ENCODE measurements at places on chromosomes 2 and 18. TPM values are rescaled to one million over a fixed set of nuclear protein-coding genes. Genes with fewer than 3 reads are reported as not detected.

Gene ARHGEF4
- total RNA-seq, result 1.8 TPM

Gene INPP5D
- total RNA-seq, result 15.4 TPM

Gene CCL20
- not detected for total RNA-seq

Gene SLC9A4
- total RNA-seq, result not detected

Gene ALLC
- total RNA-seq, result not detected

Gene REEP1
- total RNA-seq, result 16.1 TPM

Measured in uterus (tissue), 4 donors.